Stimulated activated CD4-positive, alpha-beta T cell treated with anti-CD3 and anti-CD28 coated beads, Interleukin-15, amount 100 ng/mL, for 1 hour (primary cell): ENCODE measurements at places on chromosomes 16 and 17.

- DNase-seq = no peak
These were observed 25.7 kb downstream of the METTL16 start for GRCh38 chr17:2485970-2486369.

DNA sequence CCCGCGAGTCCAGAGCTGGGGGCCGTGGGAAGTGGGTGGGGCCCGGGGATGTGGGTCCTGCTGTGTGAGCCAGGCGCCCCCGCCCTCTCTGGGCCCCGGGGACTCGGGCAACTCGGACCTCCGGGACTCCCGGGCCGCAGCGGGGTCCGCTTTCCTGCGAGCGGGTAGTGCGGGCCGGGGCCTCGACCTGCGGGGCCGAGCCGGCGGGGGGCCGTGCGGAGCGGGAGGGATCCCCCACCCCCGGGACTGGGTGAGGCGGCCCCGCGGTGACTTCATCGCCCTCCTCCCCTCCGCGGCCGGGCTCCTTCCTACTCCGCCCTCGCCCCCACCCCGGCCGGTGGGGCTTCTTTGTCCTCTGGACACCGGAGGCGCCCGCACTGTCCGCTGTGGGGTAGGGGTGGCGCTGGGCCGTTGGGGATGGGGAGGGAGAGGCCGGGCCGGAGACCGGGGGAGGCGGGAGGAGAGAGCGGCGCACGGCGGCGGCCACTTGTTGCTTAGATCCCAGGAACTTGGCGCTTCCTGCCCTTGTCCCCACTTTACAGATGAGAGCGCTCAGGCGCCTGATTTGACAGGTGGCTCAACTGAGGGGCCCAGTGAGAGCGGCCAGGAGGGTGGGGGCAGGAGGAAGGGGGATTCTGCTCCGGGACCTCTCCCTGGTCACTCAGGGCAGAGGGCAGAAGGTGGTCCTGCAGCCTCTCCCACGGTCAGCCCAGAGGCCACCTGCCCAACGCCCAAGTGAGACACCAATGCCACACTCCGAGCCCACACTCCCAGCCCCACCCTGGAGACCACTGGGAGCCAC, 874 bp downstream of the CMTM3 start:
- DNase-seq = peak; percentile 22

DNA sequence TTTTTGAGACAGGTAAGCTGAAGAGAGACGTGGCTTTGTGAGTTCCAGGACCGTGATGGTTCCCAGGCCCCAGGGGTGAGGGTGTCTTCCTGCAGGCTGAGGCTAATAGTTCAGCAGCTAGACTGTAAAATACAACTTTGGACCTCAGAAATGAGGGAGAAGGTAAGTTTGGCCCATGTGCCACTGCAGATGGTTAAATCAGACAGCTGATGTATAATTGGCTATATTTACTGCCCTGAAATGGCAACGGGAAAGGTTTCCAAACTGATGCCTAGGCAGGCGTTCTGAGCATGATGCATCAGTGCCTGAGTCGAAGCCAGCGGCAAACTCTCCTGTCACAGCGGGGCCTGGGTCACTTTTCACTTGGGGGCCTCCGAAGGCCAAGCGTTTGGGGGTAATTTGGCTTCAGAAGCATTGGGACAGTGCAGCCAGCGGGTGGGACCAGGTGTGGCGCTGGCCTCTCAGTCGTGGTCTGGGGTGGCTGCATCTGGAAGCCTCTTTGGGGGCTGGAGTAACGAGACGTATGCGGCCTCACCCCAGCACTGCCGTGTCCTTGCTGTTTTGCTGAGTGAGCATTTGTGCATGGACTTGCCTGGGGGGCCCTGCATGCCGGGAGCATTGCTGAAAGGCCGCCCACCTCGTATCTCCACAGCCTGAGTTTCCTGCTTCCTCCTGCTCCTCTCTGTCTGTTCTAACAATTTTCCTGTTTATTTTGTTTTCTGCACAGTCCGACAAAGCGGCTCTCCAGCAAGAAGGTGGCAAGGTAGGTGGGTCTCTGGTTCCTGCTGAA, 31.2 kb upstream of the CAPN15 start:
- DNase-seq = no peak

GRCh38 chr16:83661656-83662055, 146.1 kb upstream of the HSBP1 start:
- no peak for DNase-seq

GRCh38 chr16:4261557-4262172, 11.2 kb downstream of the TFAP4 start:
- no peak for DNase-seq

DNA sequence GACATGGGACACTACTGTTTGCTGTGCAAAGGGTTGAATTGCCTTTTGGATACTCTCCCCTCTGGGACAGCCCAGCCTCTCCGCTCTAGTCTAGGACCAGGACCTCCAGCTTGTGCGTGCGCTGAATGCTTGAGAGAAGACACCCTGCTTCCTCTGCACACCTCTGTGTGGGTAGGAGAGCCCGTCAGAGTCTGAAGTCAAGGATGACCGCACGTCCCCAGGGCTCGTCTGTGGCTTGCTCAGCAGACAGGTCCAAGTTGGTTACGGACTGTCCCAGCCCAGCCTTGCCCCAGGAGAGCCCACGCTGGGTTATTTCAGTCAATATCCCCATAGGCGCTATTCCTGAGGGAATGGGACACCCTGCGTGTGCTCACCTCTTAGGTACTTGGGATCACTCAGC, 3.7 kb downstream of the C16orf89 start:
- no peak for DNase-seq

GRCh38 chr17:74865504-74866197, 6.0 kb upstream of the GRIN2C start:
- no peak for DNase-seq

DNA sequence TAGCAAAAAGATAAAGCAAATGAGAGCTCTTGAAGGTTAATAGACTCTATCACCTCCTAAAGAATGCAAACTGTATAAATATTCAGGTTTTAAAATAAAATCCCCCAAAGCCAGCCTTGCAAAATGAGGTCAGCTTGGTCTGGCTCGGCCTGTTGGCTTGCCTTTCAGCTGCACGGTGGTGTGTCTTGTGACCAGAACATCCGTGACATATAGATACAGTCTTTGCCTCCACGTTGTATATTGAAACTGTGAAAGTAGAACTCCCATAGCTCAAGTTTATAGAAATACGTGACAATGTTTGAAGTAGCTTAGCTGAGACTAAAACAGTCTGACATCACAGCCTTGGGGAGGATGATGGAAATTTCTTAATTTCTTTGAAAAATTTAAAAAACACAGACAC, 236.6 kb upstream of the MYOCD start:
- no peak for DNase-seq

- no peak for DNase-seq
These were observed 47.1 kb upstream of the NACA2 start for GRCh38 chr17:61638087-61638486.
